ENCODE measurements at places on chromosomes 4 and X.

DNA sequence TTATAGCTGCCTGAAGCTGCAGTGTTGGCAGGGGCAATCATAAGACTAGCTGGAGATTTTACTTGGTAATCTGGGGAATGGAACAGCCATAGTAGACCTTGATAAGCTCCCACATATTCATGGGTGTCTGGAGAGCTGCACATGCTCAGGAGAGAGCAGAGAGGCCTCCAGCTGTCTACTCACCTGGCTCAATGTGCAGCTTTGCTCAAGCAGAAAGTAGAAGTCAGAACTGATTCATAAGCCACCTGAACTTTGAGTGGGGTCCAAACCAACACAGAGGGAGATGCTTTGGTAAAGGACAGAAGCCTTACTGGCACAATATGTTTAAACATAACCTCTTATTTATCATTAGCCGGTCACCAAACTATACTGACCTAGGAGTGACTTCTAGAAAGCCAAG lies 54.4 kb downstream of the KDM6A start:
- no peak for DNase-seq

- DNase-seq: no peak
Measured at GRCh38 chr4:181264893-181265292, 978.3 kb upstream of the TENM3 start.

- no peak for DNase-seq
Measured at GRCh38 chrX:119040432-119040831, 32.4 kb upstream of the CT47C1 start.

GRCh38 chr4:142354041-142354440 lies 492.1 kb downstream of the INPP4B start:
- DNase-seq: no peak

DNA sequence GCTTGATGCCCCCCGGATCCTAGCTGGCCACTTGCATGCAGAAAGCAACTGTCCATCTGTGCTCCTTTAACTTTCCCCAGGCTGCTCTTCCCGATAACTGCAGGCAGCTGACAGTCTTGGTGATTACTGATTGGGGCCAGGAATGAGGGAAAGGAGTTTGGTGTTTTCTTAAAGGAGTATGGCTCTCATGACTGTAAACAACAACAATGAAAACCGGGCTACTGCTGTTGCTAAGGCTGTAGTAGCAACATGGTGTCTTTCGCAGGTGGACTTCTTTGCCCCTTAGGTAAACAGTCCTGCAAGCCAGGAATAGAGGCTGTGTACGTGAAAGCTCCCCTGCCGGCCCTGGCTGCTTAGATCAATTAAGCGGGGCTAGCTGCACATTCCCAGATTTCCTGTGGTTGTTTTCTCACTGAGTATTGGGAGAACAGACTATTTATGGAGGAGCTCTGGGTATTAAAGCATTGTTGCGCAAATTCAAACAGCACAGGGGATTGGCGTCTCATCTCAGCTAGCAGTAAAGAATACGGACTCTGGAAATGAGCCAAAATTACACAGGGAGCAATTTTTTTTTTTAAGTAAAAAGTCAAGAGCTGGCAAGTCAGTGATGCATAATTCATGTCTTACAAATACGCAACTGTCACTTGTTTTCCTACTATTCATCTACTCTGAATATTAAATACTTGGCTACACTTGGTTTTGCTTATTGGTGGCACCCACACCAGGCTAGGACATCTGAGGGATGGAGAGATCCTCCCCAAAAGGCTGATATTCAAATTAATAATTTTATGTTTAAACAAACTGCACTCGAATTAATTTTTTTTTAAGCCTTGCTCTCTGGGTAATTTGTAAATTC lies 61.6 kb upstream of the NAP1L5 start:
- DNase-seq: no peak

- DNase-seq: no peak
Measured at GRCh38 chr4:128775916-128776315, 33.6 kb upstream of the JADE1 start.

- no peak for DNase-seq
Measured at GRCh38 chr4:53547983-53548382, 43.3 kb downstream of the LNX1 start.

- no peak for DNase-seq
Measured at GRCh38 chr4:107192601-107193000, 156.5 kb upstream of the DKK2 start.

DNA sequence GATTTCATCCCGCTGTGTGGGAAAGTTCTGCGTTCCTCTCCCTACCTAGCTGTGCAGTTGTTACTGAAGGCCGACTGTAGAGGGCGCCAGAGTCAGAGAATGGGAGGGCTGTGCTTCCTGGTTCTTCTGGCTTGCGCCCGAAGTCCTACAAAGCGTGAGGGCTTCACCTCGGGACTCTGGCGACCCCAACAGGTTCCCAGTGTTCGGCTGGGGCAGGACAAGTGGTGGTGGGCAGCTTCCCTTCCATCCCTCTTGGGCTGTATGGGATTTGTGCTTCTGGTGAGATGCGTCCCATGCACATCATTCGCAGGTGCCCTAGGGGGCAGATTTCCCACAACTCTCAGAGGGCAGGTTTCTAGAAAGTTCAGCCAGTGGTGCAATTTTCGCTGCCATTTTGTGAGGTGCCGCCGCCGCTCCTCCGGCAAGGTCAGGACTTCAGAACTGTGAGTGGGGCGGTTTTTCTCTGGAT lies 27.3 kb downstream of the CT45A1 start:
- DNase-seq: no peak

DNA sequence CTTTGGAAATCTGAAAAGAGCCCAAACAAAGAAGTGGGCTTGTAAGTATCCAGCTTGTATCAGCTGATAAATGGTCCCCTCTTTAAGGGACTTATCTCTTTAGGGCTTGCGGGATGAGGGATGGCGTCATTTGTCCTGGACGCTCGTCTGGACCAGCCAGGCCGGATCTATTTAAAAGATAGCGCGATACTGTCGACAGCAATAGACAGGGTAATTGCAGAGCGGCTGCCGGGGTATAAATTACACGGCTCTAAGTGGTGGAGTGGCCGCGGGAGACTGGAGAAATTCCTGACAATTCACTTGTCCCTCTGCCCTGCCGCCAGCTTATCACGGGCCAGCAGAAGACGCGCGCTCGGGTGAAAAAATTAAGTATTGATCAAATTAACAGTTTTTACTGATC lies 90.7 kb downstream of the FAM53A start:
- no peak for DNase-seq

- peak; percentile 41 for DNase-seq
Measured at GRCh38 chr4:136392576-136392975, 1139.7 kb downstream of the PCDH18 start.

DNA sequence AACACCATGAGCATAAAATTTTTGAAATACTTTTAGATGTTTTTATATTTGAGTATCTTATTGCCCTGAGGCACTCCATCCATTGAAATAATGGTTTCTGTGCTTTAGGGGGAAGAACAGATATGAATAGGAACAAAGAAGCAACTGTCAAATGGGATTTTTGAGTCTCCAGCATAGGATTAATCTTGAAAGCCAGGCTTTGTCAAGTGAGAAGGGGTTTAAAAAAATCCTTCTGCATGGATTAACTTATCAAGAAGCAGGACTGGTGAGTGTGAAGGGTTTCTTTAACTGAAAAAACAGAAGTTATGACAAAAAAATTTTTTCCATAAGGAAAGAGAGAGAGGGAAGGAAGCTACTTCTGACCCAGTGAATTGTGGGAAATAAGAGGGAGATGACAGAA lies 7.6 kb upstream of the NUDT9 start:
- DNase-seq: no peak

GRCh38 chr4:1406394-1406980 lies at the start of gene NKX1-1:
NKX1-1 (minus strand) TSS chr4:1406442; CDS start chr4:1406442, 0 bp downstream.
- DNase-seq: no peak

- DNase-seq: no peak
Measured at GRCh38 chr4:52366191-52366590, 292.9 kb downstream of the USP46 start.

DNA sequence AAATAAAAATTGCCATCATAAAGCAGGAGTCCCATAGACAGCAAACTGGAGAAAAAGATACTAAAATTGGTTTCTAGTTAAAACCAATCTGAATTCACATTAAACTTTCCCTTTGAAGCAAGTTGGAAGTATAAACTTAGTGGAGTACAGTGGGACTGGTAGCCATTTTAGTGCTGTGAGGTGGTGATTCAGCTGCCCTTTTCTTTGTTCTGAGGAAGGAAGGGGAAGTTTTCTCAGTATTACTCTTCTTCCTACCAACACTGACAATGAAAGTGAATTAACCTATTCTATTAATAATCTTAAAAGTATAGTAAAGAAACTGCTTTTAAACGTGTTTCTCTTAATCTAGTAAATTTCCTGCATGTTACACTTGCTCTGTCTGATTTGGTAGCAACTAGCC lies 36.7 kb downstream of the SLC9A6 start:
- no peak for DNase-seq

- DNase-seq: no peak
Measured at GRCh38 chrX:145818186-145819113, 821 bp downstream of the SLITRK2 start.

GRCh38 chrX:72604705-72605104 lies 32.1 kb upstream of the HDAC8 start:
- no peak for DNase-seq

DNA sequence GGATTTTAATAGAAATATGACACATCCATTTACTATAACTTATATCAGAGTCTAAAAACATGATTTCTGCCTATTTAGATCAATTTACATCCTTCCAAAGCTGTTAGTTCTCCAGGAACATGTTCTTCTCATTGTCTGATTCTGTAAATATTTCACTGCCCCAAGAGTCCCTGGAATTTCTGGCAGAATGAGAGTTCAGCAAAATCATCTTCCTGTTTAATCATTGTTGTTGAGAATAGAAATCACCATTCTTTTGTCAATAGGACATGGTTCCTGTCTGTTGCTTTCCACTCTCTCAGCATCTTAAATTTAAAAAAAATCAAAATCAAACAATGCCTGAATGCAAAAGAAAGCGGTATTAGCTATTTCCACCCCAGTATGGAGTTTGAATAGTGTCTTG lies 172.8 kb upstream of the FRMPD4 start:
- no peak for DNase-seq

DNA sequence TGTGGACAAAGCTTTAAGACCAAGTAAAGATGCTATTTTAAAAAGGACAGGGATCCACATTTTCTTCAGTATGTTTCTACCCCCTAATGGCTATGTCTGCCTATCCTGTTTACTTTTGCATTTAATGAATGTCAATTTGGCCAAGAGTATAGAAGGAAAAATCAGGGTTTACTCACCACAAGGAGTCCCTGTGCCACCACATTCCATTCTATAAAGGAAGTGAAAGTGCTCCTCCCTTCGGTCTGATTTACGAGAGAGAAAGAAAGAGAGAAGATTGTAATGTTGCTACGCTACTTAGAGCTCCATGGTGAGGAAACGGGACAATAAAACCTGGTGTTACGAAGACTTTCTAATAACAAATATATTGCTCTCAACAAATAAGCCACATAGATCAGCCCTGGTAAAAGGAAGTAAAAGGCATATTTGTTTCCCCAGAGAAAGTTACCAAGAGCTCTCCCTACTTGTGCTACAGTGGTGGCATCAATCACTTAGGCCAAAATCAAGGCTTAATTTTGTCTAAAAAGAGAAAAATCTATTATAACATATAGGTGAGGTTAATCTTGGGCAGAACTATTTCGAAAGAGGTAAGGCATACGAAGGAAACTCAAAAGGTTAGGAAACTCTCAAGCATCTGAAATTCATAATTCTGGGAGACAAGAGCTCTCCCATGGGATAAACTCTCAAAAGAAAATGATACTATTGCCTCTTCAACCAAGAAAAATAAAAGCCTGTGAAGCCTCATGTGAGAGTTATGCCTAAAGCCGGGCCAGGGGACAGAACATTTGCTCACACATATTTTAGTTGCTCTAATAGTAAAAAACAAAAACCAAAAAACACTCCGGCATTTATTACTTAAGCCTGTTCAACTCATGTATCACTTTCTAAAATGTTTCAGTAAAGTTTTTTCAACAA lies 29.5 kb downstream of the TAPT1 start:
- peak; percentile 23 for DNase-seq

GRCh38 chrX:30533266-30533665 lies 44.3 kb downstream of the TASL start:
- no peak for DNase-seq

- DNase-seq: no peak
Measured at GRCh38 chr4:137343221-137343620, 189.1 kb downstream of the PCDH18 start.

DNA sequence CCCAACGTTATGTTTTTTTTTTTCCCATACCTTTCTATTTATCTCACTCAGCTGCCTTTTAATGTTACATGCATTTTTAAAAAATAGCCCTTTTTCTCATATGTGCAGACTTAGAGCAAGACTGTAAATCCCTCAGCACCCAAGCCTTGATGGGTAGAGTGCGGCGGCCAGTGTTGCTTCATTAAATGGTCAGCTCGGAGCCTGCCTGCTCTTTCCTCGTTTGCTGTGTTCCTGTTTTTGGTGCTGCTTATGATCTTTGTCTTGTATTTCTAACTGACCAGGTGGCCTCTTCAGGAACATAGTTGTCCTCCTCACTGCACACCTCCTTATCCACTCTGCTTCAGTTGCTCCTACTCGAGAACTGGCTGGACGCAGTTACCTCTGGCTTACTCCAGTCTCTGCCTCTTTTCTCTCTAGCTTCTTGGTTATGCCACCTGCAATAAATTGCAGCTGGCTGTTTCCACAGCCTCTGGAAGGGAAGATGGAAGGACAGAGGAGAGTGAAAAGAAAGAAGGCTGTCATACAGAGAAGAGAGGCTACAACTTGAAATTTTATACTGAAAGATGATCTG lies 10.7 kb downstream of the RBPJ start:
- DNase-seq: no peak

DNA sequence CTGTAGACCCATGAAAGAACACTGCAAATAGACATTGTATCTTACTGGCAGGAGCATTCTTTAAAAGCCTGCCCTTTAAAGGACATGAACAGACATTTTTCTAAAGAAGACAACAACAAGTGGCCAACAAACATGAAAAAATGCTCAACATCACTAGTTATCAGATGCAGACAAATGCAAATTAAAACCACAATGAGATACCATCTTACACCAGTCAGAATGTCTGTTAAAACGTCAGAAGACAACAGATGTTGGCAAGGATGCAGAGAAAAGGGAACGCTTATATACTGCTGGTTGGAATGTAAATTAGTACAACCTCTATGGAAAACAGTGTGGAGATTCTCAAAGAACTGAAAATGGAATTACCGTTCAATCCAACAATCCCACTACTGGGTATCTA lies 77.2 kb downstream of the ATP10D start:
- DNase-seq: no peak

GRCh38 chrX:153880440-153880815 lies 5.5 kb downstream of the L1CAM start:
- DNase-seq: no peak

- DNase-seq: no peak
Measured at GRCh38 chrX:17294561-17294960, 80.4 kb upstream of the NHS start.

Measured in NCI-H226 (cell line).